AG08395 (cell line): ENCODE measurements at places on chromosomes 16 and 17.

GRCh38 chr17:62717889-62718288, 90.2 kb downstream of the MARCHF10 start:
- DNase-seq, result no peak

DNA sequence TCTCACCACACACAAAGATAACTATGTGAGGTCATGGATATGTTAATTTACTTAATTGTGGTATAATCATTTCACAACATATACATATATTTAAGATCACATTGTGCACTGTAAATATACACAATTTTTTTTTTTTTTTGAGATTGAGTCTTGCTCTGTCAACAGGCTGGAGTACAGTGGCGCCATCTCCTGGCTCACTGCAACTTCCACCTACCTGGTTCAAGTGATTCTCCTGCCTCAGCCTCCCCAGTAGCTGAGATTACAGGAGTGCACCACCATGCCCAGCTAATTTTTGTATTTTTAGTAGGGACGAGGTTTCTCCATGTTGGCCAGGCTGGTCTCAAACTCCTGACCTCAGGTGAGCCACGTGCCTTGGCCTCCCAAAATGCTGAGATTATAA, 11.5 kb upstream of the PRSS54 start:
- DNase-seq, result no peak

DNA sequence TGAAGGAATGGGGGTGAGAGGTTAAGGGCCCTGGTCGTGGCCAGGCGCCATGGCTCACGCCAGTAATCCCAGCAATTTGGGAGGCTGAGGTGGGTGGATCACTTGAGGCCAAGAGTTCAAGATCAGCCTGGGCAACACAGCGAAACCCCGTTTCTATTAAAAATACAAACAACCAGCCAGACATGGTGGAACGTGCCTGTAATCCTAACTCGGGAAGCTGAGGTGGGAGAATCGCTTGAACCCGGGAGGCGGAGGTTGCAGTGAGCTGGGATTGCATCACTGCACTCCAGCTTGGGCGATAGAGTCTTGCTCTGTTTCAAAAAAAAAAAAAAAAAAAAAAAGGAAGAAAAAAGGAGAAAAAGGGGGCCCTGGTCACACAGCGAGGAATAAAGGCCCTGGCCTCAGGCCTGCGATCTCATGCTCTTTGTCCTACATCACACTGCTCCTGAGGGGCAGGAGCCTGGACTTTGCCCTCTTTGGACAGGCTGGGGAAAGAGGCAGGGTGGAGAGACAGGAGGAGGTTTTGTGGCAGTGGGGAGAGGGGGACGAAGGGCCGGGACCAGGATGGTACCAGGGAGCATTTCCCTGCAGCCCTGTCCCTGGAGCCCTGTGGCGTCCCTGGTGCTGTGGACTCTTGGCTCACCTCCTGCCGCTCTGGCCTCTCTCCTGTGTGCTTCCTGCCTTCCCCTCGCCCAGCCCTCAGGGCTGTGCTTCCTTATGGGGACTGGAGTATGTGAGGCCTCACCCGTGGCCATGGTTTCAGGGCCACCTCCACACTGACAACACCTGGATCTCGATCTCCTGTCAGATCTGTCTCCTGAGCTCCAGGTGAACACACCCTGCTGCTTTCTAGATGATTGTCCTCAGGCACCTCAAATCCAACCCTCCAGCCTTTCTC, 19.7 kb upstream of the SLC25A19 start:
- no peak for DNase-seq

- no peak for DNase-seq
These were observed 591 bp downstream of the YPEL3 start for GRCh38 chr16:30095166-30096078.

DNA sequence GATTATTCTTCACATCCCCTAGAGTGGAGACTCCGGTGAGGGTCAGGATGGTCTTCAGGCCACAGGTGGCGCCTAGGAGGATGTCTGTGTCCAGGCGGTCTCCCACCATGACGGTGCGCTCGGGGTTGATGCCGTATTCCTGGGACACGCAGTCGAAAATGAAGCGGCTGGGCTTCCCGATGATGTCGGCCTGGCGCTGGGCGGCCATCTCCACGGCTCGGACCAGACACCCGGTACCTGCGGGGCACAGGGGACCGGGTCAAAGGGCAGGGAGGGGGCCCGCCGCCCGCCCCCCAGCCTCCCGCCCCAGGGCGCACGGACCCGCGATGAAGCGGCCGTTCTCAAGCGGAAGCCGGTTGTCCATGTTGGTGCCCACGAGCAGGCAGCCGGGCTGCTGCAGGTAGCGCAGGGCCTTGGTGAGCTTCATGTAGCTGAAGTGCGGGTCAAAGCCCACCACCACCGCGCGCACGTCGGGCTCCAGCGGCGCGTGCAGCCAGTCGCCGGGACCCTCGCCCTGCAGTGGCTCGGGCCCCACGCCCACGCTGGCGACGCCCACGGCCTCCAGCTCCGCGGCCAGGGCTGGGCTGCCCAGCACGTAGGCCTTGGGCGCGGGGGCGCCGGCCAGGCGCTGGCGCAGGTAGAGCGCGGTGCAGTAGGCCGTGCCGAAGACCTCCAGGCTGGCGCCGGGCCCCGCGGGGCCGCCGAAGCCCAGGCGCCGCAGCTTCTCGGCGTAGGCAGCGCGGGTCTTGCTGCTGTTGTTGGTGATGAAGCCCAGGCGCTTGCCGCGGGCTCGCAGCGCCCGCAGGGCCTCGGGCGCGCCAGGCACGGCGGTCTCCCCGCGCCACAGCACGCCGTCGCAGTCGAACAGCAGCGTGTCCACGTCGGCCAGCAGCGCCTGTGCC, 572 bp downstream of the PGP start:
- DNase-seq, result no peak

DNA sequence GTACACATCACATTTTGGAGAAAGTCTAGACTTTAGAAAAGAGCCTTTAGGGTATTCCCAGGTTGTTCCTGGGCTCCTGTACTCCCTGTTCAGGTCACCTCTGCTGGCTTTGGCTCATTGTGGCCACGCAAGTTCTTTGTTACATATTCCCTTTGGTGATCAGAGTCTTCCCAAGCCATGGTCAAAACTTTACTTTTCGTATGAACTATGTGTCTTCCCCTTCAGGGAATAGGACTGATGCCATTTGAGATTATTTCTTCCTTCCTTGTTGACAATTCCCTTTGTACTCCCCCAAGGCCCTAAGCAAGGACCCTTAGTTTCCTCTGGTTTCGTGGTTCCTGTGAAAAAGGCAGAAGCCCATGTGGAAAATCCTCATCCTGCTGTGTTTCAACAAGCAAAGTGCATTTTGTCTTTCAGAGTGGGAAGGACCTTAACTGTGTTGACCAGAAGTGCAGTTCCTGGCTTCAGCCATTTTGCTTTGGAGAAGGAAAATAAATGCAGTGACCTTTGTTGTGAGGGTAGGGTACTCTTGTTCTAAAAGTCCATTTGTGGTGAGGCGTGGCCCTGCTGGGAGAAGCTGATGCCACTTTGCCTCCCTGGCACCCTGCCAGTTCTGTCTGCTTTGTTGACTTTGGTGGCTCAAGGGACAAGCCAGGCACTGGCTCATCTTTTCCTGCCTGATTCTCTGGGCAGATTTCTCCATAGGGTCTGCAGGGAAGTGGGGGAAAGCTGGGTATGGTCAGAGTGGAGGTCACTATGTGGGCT, 55.1 kb downstream of the ZNRF1 start:
- no peak for DNase-seq

- no peak for DNase-seq
These were observed 1.0 kb upstream of the HLF start for GRCh38 chr17:55263569-55264277.

GRCh38 chr17:22409160-22409751, 716.9 kb downstream of the KCNJ18 start:
- no peak for DNase-seq
